Right renal pelvis (tissue), 4 donors: ENCODE measurements at places on chromosomes 6 and 20.

DNA sequence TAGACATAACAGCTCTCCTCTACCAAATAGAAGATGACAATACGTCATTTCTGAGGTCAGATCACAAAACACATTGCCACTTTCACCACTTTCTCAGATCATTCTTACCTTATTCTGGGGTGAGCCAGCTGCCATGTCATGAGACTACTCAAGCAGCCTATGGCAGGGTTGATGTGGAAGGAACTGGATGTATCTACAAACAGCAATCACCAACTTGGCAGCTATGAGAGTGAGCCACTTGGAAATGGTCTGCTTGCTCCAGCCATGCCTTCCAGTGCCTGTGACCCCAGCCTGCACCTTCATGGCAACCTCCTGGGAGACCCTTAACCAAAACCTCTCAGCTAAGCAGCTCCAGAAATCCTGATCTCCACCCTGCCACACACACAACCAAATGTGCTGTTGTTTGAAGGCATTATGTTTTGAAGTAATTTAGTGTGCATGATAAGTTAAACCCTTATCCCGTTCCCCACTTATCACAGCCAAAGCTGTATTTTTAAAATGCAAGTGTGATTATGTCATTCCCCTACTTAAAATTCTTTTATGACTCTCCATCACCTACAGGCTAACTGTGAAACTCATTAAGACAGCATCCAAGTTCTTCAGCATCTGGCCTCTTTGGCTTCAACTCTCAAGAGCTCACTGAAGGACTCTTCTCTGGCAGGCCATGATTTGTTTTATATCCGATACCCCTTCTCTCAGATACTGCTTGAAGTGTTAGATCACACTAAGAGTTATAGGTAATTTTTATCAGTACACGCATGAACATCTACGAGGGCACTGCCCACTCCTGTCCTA is 150.6 kb downstream of the LY86 start:
- DNase-seq = no peak

- DNase-seq = peak; percentile 80
Observed at GRCh38 chr20:47785854-47786764, 828 bp upstream of the SULF2 start.

DNA sequence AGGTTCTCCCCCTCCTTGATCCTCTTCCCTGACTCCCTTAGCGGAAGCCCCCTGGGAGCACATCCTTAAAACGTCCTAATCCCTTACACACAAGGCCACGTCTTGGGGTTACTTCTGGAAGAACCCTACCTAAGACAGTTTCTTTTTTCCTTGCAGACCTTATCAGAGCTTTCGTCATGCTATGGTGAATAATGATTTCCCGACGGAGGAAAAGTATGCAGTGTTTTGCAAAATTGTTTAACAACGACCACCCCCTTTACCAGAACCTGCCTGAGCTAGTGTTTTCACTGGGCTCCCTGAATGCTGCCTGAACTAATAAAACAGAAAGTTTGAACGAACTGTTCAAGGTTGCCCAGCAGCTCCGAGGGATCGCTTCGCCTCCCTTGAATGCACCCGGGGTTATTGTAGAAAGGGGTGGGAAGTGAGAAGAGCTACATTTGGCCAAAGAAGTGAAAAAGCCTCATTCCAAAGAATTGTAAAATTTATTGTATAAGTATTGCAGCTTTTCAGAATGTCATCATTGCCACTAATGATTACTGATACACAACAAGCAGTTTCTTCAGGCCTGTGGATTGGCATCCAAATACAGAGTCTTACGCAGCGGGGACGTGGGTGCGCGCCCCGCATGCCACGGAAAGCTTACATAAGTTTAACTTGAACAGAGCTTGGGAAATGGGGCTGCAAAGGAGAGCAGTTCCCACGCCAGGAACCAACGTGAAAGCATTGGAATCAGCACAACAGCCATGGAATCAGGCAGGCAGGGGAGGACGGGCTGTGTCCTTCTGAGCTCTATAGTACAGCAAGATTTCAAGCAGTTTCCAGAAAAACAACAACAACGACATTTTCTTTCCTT is 27.9 kb upstream of the ZBP1 start:
- no peak for DNase-seq

- no peak for DNase-seq
Observed at GRCh38 chr20:6711951-6712649, 55.4 kb upstream of the BMP2 start.

GRCh38 chr6:140966676-140967075 is 1166.0 kb upstream of the GJE1 start:
- no peak for DNase-seq

GRCh38 chr6:56199956-56200355 is 47.4 kb downstream of the COL21A1 start:
- DNase-seq = no peak

GRCh38 chr20:755941-756340 is 12.4 kb downstream of the SLC52A3 start:
- DNase-seq = no peak

DNA sequence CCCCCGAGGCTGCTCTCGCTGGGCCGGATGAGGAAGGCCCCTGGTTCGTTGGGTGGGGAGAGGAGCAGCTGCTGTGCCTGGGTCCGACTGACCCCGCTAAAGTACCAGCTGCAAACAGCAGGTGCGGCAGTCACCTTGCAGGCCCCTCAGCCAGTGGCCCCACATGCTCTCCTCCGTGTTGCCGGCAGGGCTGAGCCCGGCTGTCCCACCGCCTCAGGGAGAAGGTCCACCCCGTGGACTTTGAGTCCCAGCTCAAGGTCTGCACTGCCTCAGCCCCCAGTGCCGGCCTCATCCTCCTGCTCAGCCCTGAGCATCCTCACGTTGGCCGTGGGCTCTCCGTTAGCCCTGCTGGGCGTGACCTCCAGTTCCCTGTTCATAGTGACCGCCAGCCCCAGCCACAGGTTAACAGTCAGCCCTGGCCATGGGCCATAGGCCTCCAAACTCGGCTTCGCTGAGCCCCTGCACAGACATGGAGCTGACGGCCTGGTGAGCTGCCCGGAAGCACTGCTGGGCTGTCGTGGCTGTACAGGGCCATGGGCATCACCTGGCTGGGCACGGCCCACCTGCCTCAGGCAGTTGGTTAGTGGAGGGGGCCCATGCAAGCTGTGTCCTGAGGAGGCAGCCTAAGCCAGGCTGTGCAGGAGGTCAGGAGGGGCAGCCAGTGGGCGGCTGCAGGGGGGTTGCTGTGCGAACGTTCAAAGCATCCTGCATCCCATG is 3.1 kb downstream of the SRMS start:
- no peak for DNase-seq

- no peak for DNase-seq
Observed at GRCh38 chr6:18425218-18425617, 38.1 kb downstream of the RNF144B start.

DNA sequence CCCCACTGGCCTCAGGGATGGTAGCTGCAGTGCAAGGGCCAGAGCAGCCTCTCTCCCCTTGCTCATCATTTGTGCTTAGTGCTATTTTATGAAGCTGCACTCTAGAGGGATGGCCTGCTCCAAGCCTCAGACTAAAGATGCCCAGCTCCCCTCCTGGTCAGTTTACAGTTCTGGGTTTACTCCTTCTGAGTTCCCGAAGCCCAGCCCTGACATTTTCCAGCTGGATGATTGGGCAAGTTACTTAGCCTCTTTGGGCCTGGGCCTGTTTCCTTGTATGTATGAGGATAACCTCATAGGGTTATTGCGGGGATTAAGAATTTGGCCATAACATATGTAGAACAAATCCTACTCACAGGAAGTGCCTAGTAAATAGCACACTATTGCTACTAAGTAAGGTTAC is 31.8 kb upstream of the EMILIN3 start:
- peak; percentile 47 for DNase-seq

- DNase-seq = no peak
Observed at GRCh38 chr6:151239603-151240035, at the start of gene AKAP12. TSS of gene AKAP12 (plus strand) at chr6:151239967. CDS start at chr6:151240563, 596 bp downstream.

- no peak for DNase-seq
Observed at GRCh38 chr6:77707603-77708002, 54.8 kb downstream of the MEI4 start.

- DNase-seq = no peak
Observed at GRCh38 chr20:62586799-62587198, 55.5 kb upstream of the SLCO4A1 start.

GRCh38 chr6:1604158-1605003 is 5.3 kb upstream of the FOXC1 start:
- DNase-seq = no peak

- DNase-seq = no peak
Observed at GRCh38 chr20:5974531-5974930, 24.1 kb downstream of the MCM8 start.

DNA sequence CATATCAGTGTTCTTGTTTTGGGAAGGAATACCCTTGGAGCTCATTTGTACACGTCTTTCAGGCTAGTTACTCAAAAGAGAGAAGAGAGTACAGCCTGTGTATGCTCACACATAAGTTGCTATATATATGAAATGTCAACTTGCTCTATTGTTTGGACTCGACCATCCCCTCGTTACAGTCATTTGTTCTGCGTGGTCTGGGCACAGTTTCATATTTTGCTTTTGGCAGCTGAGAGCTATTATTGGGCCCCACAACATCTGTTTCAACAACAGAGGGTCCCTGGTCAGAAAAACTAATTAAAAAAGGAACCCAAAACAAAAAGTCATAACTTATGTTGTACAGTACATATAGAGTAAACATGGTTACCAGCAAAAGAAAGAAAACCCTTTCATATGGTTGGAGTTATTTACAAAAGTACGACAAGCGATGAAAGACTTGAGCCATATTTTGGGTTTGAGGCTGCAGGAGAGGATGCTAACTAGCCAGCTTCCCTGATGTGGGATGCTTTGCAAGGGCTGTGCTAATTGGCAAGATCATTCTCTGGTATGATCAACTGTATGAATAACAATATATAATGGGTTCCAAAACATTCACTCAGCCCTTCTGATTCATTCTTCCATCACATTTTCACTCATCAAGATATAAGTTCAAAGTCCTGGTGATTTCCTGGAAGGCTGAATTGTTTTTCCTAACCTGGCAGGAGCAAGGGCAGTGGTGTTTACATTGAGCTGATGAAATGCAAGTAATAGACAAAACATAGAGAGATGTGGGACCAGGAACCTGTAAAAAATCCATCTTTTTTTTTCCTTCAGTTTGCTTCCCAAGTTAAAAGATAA is 137.9 kb downstream of the RPS12 start:
- no peak for DNase-seq

DNA sequence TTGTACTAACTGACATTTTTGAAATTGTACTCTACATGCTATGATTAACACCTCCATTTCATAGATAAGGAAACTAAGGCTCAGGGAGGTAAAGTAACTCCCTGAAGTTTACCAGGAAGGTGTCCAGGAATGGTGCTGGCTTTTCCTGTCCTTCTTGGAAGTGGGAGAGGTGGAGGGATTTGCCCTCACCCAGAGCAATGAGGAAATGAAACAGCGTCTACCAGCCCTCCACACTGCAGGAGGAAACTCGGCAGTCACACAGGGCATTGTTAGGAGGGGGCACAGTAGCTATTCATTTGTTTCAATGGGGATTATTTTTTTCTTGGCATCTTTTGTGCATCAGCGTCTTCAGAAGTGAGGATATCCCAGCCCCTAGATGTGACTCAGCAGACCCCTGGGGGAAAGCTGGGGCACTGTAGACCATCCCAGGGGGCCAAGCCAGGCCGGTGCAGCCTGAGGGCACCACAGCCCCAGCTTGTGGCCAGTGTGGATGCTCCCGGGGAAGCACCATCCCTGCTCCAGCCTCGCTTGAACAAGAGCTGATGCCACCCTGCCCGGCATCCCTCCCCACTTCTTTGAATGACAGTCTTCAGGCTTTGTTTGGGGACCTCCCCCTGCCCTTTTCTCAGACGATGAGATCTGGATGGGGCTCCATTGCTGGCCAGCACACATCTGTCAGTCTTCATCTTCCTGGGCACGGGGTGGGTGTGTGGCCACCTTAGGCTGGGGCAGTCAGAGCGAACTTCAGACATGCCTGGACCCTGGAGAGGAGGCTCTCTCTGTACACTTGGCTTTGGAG is 224.4 kb upstream of the PMEPA1 start:
- no peak for DNase-seq

- DNase-seq = no peak
Observed at GRCh38 chr6:14863902-14864850, 381.7 kb upstream of the JARID2 start.

DNA sequence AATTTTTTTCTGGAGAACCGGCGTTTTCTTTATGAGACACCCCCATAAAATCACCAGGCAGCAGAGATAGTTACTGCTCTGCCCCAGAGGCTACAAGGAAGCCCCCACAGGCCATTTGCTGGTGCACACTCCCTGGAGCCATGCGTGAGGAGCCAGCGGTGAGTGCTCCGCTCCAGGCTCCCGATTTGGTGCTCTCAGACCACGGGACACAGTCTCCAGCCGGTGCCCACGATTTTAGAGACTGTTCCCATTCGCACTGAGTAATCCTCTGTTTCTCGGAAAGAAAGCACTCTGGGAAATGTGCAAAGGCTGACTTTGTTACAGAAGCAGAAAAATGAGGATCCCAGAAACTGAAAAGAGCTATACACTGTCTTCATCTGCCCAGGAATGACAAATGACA is 104.9 kb downstream of the RNASET2 start:
- no peak for DNase-seq

DNA sequence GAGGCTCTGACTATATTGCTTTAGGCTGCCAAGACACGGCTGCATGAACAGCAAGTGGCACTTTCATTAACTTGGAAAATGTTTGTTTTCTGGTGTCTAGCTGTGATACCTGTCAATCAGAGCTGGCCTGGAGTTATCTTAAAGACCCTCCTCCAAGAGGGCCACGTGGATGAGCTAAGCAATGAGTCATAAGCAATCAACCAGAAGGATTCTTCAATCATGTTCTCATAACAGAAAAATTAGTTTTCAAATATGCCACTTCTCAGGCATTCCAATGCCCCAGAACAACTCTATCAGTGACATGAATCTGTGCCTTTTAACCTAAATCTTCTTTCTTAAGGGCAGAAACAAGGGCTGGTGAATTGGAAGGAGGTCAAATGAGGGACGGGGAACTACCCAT is 283.0 kb downstream of the HTR1B start:
- DNase-seq = no peak

GRCh38 chr6:122871079-122871478 is 82.0 kb downstream of the SMPDL3A start:
- DNase-seq = no peak

GRCh38 chr6:129583866-129584265 is 126.1 kb downstream of the ARHGAP18 start:
- peak; percentile 43 for DNase-seq

DNA sequence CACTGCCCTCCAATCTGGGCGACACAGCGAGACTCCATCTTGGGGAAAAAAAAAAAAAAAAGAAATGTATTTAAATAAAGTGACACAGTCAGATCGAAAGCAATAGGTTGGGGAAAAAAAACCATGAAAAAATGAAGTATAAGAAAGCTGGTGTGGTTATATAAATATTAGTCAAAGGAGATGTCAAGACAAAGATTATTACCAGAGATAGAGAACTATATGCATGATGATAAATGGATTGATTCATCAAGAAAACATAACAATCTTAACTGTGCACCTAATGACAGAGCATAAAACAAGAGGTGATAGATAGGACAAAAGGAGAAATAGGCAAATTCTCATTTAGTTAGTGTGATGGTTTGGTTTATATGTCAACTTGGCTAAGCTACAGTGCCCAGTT is 146.9 kb upstream of the AHI1 start:
- DNase-seq = no peak

GRCh38 chr6:157510323-157511188 is 129.6 kb downstream of the ZDHHC14 start:
- no peak for DNase-seq
